Endothelial cell of umbilical vein (primary cell): ENCODE measurements at places on chromosomes 3 and 15. TPM values are rescaled to one million over a fixed set of nuclear protein-coding genes. Genes with fewer than 3 reads are reported as not detected.

The KLF15 gene
- total RNA-seq, result 1.4 and 3.0 TPM in 2 replicates

The ARPP21 gene
- not detected in 2 replicates for total RNA-seq

The CRABP1 gene
- total RNA-seq, result not detected in 2 replicates

The MEIS2 gene
- 22.5 and 27.1 TPM in 2 replicates for total RNA-seq

The STAB1 gene
- 340 and 369 TPM in 2 replicates for total RNA-seq

The ALDH1A2 gene
- total RNA-seq, result 11.7 and 34.9 TPM in 2 replicates
